ENCODE measurements at places on chromosomes 6 and 20.

DNA sequence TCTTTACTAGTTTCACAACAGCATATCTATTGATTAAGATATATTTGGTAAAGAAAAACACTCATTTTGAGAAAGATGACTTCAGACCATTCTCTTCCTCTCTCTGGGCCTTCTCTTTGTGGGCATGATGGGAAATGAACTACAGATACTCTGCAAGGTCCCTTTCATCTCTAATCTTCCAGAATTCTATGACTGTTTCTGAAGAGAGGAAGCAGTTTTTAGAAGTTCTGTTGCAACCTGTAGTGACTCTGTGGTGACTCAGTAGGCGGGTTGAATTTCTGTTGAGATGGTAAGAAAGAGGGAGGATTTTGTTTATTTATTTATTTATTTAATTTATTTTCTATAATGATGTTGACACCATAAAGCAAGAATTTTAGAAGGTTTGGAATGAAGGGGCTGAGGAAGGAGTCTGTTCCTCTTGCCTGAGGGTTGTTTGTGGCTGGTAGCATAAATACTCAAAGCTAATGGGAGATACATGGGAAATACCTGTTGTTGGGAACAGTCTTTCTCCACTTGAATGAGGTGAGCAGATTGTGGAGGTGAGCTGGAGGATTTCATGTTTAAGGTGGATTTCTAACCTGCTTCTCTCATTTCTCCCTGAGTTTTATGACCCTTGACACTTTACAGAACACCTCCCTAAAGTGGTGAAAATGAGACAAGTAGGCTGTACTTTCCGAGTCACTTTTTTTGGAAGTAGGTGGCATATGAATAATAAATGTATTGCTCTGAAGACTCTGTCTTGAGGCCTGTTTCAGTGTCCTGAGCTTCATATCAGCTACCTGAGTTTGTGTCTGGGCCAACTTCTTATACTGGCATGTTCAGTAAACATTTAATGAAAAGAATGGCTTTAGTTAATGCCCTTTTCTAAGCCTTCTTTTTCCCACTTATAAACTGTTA is 15.0 kb downstream of the ACSS2 start:
- peak; percentile 41 for DNase-seq

GRCh38 chr20:22223236-22223635 is 361.1 kb downstream of the FOXA2 start:
- DNase-seq: no peak

DNA sequence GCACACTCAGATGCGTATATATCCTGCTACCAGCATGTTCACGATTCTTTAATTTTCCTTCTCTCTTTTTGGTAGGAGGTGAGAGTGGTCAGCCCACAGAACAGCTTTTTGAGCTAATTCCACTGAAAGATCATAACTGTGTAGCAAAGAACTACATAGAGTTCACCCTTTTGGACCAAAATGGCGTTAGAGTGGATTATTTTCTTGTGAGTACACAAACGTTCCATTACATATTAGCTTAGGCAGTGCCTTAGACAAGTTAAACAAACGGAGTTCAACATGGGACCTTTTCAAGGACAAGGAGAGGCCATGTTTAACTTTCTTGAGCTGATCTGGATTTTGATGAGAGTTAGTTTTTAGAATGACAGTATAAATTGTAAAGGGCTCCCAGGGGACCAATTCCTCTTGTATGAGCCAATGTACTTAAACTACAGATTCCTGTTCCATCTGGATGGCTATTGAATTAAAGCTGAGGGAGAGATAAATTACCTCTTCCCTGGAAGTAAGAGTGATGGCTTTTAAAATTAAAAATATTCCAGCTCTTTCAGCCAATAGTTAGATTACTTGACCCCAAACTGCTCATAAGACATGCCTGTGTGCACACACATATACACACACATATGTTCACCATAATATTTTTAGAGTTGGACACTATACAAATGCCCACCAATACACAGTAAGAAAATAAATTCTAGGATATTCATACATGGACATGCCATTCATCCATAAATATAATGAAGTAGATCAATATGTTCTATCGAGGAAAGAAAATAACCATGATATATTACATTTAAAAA is 25.6 kb upstream of the ARMH2 start:
- DNase-seq: peak; percentile 19

DNA sequence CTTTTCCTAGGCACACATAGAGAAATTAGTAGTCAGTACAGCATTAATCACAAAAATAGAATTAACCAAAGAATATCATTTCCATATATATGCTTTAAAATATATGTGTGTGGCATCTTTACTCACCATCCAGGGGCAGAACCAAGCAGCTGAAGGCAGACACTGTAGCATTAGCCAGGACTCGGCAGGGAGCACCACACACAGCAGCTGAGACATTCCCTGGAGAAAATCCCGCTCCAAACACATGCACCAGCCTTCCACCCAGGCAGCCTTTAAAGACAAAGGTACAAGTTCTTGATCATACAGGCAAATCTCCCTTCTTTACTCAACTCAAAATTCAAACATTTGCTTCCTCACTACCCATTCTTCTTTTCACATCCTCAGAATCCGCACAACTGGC is 64.7 kb downstream of the PKHD1 start:
- no peak for DNase-seq

GRCh38 chr6:70575899-70576495 is 9.3 kb downstream of the SDHAF4 start:
- no peak for DNase-seq

- no peak for DNase-seq
Measured at GRCh38 chr6:154622618-154623336, 110.4 kb upstream of the SCAF8 start.

- peak; percentile 89 for DNase-seq
Measured at GRCh38 chr6:42043787-42044475, 6.4 kb upstream of the TAF8 start.

- no peak for DNase-seq
Measured at GRCh38 chr6:75489025-75489424, 4.6 kb downstream of the FILIP1 start.

DNA sequence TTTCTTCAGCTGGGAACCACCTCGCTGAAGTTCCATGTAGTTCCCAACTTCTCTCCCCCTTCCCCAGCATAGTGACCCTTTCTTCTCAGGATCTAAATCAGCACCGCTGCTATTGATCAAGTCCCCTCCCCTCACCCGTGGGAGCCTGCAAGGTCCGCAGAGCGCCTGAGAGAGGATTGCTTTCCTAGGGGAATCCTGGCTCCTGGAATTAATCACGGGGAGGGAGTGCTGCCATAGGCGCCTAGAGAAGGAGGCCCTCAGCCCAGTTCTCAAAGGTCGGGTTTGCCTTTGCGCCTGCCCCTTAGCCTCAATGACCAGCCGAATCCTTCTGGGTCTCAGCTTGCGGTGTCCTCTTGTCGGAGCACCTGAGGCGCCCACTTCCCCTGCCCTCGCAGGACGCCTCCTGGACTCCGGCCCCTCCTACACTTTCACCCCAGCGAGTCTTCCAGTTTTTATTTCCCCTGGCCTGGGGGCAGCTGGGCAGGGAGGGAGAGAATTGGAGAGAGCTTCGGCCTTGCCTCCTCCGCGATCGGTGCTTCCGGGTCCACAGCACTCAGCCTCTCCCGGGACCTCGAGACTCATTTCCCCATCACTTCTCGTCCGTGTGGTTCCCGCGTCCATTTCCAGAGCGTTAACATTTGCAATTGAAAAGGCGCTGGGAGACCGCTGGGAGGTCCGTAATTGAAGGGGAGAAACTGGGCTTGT is 3.1 kb upstream of the NKX2-2 start:
- DNase-seq: no peak

DNA sequence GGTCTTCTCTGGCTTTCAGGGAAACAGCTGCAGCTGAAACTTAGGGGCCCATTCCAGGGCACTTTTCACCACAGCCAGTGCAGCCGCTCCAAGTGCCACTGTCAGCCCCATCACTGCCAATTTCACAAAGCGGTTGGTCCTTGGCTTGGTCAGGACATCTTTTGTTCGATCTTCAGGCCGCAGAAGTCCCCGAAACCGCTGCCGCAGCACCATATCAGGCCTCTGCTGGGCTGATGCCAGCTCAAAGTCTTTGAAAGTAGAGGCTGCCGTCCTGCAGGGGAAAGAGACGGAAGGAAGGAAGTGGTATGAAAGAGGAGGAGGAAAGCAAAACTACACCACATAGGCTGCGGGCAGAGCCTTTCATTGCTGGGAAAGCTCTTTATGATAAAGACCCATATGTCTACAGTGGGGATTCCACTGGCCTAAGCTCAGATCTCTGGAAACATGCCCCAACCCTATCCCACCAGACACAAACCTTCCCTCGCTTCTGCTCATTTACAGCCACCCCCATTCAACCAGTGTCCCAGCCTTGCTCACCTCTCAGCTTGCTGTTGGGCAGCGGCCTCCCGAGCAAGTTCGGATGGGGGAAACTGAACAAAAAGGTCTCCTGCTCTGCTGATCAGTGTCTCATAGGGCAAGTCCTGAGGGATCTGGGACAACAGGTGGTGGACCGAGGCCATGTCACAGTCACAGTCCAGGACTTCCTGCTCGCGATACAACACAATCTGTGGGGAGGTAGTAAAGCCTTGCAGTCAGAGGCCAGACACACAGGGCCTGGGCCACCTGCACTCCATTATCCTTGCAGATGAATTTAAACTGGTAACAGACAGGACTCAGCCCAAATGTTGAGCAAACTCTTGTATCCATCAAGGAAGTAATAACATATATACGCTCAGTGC is 23.5 kb downstream of the TBC1D20 start:
- no peak for DNase-seq

DNA sequence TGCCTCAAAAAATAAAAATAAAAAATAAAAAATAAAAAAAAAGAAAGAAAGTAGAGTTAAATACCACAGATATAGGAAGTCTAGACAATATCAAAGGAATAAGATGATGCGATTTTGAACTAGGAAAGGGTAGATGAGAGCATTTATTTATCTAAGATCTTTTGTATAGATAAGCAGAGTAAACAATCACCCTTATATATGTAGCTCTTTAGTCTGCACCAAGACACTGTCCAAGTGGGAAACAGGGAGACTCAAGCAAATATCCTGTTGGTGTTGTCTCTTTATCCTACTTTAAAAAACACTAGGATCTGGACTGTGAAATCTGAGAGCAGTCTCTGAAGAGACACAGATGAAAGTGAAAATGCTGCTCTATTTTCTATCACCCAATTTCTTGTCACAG is 587.0 kb upstream of the FLRT3 start:
- no peak for DNase-seq

- peak; percentile 17 for DNase-seq
Measured at GRCh38 chr6:16403831-16404230, 165.4 kb downstream of the GMPR start.

DNA sequence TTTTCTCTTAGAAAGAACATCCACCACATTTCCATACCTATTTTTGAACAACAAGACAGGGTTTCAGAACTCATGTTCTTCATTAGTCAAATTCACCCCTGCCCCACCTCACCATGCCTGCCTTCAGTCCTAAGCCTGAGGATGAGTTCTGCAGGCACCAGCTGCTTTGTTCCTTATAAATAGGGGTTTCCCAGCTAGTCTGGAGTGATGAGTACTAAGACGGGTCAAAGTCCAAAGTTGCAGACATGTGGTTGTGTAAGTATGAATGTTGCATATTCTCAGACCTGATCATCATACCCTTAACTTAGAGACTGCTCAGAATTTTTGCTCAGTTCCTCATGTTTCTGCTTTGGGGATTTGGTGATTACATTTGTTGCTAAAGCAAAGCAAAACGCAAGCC is 257.7 kb upstream of the CDYL start:
- DNase-seq: peak; percentile 44

GRCh38 chr6:81694855-81695254 is 57.6 kb downstream of the TENT5A start:
- no peak for DNase-seq

DNA sequence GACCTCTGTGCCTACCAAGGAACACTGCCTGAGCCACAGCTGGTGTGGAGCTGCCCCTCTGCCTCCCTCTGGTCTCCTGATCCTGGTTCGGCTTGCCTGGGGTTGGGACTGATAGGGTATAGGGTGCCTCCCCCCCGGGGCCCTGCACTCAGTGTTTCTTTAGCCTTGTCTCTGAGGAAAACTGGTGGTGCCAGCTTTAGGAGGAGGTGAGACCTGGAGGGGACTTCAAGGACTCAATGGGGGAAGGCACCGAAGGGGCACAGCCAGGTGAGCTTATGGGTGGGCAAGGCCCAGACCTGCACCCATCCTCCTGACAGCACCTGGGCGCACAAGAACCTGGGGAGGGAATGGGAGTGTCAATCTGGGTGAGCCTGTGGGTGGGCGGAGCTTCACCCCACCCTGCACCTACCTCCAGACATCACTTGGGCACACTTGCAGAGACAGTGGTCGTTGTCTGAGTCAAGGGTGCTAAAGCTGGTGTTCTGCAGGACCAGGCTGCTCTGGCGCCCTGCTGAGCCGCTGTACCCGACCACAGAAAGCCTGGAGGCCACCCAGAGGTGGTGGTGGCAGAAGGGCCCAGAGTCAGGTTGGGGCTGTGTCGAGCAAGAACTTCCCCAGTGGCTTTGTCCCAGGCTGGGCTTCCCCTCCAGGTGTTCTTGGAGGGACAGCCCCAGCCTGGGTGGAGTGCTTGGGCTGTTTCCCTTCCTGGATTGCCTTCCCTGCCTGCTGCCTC is 40.5 kb downstream of the FAM110A start:
- DNase-seq: no peak

- no peak for DNase-seq
Measured at GRCh38 chr6:36120539-36120938, 9.8 kb upstream of the MAPK13 start.

DNA sequence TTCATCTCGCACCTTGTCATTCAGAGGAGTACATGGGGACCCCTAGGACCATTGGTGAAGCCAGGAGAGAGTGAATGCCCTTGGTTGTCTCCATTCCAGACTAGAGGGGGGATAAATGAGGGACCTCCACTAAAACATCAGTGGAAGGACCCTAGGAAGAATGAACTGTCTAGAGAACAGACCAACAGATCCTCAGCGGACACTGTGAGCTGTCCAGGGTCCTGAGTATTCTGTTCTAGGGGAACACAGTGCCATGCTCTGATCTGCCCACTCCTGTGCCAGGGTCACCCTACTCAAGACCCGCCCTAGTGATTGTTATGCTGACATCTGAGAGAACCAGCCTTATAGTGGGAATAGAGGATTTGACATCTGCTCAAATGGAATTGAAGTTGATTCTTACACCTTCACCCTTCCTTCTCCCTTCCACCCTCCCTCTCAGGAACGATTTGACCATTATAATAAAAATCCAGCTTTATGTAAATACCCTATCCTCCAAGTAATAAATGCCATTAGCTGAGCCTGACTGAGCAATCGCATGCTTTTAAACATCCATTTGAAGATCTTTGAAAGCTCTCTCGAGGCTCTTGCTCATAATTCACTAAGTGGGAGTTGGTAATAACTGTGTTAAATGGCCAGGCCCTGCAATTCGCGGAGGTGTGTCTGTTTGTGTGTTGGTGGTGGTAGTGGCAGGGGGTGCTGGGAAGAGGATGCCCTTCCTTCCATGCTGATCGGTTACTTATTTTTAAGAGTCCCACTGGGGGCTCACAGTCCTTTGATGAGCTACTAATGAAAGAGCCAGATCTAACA is 43.6 kb upstream of the SLC32A1 start:
- DNase-seq: peak; percentile 17

GRCh38 chr20:38066969-38067716 is 33.6 kb downstream of the RPRD1B start:
- no peak for DNase-seq

- DNase-seq: no peak
Measured at GRCh38 chr6:169344750-169345065, 91.1 kb upstream of the THBS2 start.

Measured in hepatic stellate cell (primary cell).